ENCODE measurements at places on chromosomes 7 and 10.

- no peak for DNase-seq
These were observed 74.5 kb downstream of the C1GALT1 start for GRCh38 chr7:7256731-7257274.

DNA sequence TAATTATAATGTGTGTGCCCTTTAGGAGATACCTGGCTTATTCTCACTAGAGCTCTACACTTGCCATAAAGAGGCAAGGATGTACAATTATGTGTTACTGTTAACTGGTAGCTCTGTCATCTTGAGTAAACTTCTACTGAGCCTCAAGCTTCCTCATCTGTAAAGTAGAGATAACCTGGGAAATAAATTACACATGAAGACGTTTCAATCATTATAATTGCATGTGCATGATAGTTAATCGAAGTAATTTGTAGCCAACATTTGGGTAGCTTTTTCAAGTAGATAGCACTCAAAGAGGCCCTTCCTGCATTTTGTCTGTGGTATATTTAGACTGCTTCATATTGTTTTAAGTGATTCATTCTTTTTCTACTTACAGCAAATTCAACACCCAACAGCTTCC lies 2.4 kb downstream of the CCT6A start:
- DNase-seq: no peak

DNA sequence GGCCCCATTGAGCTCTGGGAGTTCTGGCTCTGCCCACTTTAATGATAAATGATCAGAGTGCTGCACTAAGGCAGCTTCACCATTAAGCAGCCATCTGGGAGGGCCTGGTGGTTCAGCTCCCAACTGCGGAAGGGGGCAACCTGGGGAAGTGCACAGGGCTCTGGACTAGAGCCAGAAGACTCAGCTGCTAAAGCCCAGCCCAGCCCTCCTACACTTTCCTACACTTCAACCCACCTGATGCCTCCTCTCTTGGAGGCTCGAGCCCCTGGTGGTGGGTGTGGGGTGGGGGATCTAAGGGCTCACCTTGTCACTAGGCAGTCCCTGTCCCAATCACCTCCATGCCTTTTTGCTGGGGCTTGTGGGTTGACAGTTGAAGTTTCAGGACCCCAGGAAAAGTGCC lies 60.6 kb upstream of the ANTXRL start:
- DNase-seq: no peak

DNA sequence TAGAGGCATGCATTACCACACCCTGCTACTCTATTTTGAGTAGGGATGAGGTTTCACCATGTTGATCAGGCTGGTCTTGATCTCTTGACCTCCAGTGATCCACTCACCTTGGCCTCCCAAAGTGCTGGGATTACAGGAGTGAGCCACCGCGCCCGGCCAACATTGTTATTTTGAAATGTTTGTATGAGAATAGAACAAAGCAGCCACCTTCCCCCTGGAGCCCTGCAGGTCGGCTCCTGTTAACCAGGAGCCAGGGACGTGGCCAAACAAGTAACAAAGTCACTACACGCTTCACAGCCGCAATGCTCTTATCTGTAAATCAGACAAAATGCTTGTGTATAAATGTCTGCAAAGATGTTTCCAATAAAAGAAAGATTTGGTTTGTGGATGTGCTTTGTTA lies 295.4 kb downstream of the CNTNAP2 start:
- no peak for DNase-seq

DNA sequence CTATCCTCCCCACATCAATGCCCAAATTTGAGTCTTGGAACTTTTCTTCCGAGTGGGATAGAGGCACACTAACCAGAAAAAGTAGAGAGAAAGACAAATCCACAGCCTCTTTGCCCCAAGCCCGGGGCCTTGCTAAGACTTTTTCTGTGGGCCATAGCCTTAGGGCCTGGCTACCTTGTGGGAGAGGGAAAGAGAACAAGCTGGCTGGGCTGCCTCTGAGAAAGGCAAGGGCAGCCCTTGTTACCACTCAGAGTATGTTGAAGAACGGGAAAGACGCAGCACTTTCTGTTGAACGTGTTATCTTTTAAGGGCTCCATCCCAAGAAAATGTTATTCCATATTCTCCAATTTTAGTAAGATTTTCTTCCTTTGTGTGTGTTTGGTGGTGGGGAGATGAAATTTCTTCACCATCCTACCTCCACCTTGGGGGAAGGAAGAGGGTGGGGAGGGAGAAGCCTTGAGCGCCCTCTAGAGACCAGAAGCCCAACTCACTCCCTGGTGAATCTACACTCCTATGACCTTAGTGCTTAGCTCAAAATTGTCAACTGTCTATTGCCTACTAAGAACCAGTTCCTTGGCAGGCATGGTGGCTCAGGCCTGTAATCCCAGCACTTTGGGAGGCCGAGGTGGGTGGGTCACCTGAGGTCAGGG lies 3.9 kb upstream of the NRF1 start:
- DNase-seq: no peak

Measured in activated T-helper 9 cell treated with anti-CD3 and anti-CD28 coated beads, Interleukin-2, amount 50 U/mL, for 16 hours (primary cell).